ENCODE measurements at places on chromosomes 1 and 21. TPM values are rescaled to one million over a fixed set of nuclear protein-coding genes. Genes with fewer than 3 reads are reported as not detected.

DNA sequence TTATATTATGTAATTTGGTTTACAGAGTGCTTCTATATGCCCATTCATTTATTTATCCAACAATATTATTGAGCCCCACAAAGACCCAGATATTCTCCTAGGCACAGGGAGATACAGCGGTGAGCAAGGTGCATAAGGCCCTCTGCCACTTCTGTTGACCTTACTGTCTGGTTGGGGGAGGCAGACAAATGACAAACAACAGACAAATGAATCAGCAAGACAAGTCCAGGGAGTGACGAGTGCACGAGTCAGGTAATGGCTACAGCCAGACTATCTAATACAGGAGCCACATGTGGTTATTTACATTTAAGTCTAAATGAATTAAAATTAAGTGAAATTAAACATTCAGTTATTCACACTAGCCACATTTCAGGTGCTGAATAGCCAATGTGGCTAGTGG lies 22.0 kb upstream of the BCAR3 start:
- no peaks in the 10 kb centered on the region for H3K36me3 ChIP-seq
- peaks cover 7% of the 10 kb centered on the region for H3K27me3 ChIP-seq
- DNase-seq = no peak
- peaks cover 23% of the 10 kb centered on the region for H3K4me1 ChIP-seq
- no peak overlapping the region for H3K4me3 ChIP-seq
- H3K27ac ChIP-seq = no peak overlapping the region

Gene RBBP5
- 27.2 TPM for total RNA-seq

DNA sequence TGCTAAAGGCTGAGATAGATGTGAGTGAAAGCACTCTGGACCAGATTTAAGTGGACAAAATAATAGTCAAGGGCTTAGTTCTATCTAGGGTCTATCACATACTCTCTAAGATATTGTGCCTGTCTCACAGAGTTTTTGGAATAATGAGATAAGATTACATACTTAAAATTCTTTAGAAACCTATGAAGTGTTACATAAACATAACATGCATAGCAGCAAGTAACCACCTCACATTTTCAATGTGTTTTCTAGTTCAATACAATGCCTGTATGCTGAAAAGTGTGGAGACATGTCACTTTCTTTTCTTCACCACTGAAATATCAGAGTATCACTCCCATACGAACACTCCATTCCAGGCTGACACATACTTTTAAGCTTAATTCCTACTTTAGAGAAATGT lies 16.2 kb downstream of the SDCCAG8 start:
- H3K4me3 ChIP-seq = no peak overlapping the region
- H3K36me3 ChIP-seq = peaks cover 36% of the 10 kb centered on the region
- peaks cover 10% of the 10 kb centered on the region for H3K4me1 ChIP-seq
- no peak for DNase-seq
- no peak overlapping the region for H3K27ac ChIP-seq

Gene ADGRB2
- total RNA-seq = 0.45 TPM

Gene FAM177B
- total RNA-seq = 0.47 TPM

- peak overlapping the region; percentile 2 for H3K4me3 ChIP-seq
- DNase-seq = no peak
- no peaks in the 10 kb centered on the region for H3K36me3 ChIP-seq
Observed at GRCh38 chr1:181128592-181129497, 40.3 kb downstream of the IER5 start.

GRCh38 chr1:15974855-15975254 lies 1.0 kb downstream of the ZBTB17 start:
- no peaks in the 10 kb centered on the region for H3K27me3 ChIP-seq
- peak overlapping the region; percentile 90 for H3K27ac ChIP-seq
- H3K4me3 ChIP-seq = peak overlapping the region; percentile 90
- H3K4me1 ChIP-seq = peaks cover 46% of the 10 kb centered on the region
